IMR-90 (cell line): ENCODE measurements at places on chromosomes 1 and 21. TPM values are rescaled to one million over a fixed set of nuclear protein-coding genes. Genes with fewer than 3 reads are reported as not detected.

The TCEA3 gene
- polyA plus RNA-seq, result 5.4 and 6.3 TPM in 2 replicates

The ADAMTSL4 gene
- polyA plus RNA-seq, result 11.3 and 12.2 TPM in 2 replicates

The PCSK9 gene
- 0.14 and 0.17 TPM in 2 replicates for polyA plus RNA-seq

The ABCA4 gene
- 0.11 and 0.36 TPM in 2 replicates for polyA plus RNA-seq

The SH2D1B gene
- polyA plus RNA-seq, result 0.03 TPM in 2 replicates
